ENCODE measurements at places on chromosomes 2 and 18. TPM values are rescaled to one million over a fixed set of nuclear protein-coding genes. Genes with fewer than 3 reads are reported as not detected.

The CD8B2 gene
- not detected for total RNA-seq

The CABYR gene
- 10.6 TPM for total RNA-seq

GRCh38 chr2:138187221-138187620 lies 222.9 kb downstream of the HNMT start:
- H3K4me3 ChIP-seq = no peak overlapping the region
- no peaks in the 10 kb centered on the region for H3K36me3 ChIP-seq

DNA sequence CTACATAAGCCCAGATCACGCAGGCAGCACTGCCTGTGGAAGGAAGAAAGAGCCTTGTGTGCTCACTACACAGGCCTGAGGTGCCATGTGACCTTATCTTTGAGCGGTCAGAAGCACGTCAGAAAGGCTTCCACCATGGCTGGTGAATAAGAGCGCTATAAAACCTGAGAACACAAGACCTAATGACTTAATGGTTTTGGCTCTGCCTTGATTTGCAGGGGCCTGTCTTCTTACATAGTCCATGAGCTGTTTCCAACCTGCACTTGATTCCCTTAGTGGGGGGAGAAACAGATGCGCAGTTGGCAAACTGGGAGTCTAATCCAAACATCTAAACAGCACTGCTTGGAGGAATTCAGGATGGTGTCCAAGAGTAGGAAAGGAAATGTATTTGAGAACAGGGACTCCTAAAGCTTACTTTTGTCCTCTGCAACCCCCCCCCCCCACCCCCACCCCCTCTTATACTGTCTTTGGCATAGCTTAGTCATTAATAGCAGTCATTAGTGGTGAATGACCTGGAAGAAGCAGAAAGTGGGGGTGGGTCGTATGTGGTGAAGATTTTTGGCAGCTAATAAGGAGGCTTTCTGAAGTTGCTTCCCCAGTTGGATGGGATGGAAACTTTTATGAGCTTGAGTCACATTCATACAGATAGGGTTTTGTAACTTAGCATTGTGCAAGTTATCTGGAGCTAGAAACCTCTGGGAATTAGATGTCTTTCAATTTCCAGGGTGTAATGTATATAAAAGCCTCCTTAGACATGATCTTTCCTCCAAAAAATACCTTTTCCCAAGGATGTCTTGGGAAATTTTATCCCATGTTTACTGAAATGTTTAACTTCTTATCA lies 454.1 kb downstream of the MEIS1 start:
- H3K4me3 ChIP-seq = no peak overlapping the region
- H3K27ac ChIP-seq = no peak overlapping the region
- H3K27me3 ChIP-seq = no peaks in the 10 kb centered on the region
- H3K36me3 ChIP-seq = no peaks in the 10 kb centered on the region
- no peak for DNase-seq
